ENCODE measurements at places on chromosomes 6 and 20.

DNA sequence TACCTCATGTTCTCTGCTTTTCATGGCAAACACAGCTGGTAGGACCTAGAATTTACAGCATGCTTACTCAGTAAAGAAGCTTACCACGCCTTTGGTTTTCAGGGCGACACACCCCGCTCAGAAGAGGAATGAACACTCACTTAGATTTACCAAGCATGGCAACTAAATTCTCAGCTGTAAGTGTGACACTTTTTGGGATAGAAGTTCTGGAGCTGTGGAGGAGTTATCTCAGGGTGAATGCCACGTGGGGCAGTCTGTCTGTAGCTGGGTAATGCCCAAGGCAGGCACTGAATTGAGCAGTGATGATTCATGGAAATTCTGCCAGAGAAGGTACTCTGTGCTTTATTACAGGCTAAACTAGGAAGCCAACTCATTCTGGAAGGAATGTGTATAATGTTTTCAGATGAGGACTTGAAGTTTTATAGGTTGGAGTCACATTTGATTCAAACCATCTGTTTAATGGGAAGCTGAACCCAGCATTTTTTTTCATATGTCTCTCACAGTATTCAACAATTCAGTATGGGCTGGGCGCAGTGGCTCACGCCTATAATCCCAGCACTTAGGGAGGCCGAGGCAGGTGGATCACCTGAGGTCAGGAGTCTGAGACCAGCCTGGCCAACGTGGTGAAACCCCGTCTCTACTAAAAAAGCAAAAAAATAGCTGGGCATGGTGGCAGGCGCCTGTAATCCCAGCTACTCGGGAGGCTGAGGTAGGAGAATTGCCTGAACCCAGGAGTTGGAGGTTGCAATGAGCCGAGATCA is 3.5 kb upstream of the PRIM2 start:
- DNase-seq, result no peak

DNA sequence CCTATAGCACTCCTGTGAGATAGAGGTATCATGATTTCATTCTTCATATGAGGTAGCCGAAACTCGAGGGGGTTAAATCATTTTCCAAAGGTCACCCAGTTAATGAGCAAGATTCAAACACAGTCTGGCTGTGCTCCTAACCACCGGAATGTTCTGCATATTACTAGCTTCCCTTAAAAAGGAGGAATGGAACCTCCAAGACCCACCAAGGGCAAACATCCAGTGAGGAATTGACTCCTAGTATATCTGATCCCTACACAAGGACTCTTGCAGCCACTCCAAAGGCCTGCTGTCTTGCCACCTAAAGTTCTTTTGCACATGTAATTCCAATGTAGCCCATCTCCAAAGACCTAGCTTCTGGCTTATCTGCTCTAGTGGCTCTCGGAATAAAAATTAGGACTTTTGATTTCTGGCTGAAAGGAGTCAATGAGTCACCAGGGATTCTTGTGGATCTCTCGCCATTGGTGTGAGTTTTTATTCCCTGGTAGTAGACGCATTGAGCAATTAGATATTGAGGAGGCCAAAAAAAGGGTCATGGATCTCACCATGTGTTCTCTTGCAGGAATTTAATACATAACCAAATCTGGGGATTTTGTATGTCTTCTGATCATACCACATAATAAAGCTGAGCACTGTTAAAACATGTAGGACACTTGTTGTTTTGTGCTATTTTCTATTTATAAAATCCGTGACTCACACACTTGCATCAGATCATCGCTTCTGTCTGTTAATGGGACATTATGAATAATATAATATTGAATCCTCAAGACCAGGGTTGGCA is 9.1 kb downstream of the BCAS1 start:
- no peak for DNase-seq

DNA sequence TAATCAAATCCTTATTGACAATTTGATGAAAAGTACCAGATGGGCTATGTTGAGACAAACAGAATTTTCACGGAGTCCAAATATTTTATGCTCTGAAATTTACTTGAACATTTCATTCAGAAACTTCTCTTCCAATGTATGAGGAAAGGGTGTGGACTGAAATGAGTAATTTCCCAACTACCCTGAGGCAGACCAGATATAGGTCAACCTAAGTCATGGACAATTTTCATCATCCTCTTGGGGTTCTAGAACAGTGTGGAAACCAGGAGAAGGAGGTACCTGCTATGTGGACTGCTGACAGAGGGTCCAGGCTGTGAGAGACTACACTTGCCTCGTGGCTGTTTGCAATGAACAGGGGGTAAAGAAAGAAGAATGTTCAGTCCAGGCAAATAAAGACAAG is 323.0 kb downstream of the ESR1 start:
- no peak for DNase-seq

DNA sequence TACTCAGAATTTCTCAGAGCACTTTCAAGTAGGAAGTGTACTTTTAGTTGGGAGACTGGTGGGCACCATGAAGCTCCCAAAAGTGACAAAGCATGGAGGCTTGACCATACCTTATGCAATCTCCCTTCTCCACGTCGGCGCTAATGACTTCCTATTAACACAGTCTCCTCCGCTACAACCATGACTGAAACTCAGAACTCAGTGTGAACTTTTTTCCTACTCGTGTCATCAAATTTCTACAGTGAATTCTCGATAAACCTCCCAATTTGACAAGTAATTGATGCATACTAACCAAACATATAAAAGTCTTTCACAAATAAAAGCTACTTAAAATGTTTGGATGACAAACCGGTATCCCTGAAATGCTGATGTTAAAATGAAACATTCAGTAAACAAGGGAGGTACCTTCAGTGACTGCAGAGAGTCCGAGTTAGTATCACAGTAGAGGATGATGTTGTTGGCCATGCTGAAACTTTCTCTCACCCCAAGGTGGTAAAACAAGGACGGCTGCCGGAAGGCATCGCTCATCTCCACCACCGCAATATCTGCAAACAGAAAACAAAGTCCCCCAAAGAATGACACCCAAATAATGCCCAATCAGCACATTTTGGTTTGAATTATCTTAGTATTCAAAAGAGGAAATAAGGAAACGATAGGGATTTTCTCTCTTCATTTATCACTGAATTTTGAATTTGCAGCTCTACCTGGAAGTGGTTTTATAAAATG is 72.1 kb downstream of the MAP3K5 start:
- no peak for DNase-seq

GRCh38 chr6:37058084-37058586 is 52.7 kb downstream of the FGD2 start:
- no peak for DNase-seq

DNA sequence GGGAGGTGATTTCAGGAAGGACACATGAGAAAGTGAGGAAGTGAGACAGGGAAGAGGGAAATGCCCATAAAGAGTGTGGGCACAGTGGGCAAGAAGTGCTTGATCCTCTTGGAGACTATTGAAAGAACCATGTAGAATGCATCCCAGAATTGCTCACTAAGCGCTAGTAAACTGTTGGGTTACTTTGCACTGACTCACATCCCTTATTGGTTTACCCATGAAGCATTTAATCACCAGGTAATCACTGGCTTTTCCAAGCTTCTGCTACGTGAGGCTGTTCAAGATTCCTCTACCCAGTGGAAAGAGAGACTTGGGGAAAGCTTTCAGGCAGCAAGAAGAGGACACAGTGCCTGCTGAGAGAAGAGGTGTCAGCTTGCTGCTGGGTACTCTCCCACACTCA is 410.0 kb upstream of the JAG1 start:
- no peak for DNase-seq

DNA sequence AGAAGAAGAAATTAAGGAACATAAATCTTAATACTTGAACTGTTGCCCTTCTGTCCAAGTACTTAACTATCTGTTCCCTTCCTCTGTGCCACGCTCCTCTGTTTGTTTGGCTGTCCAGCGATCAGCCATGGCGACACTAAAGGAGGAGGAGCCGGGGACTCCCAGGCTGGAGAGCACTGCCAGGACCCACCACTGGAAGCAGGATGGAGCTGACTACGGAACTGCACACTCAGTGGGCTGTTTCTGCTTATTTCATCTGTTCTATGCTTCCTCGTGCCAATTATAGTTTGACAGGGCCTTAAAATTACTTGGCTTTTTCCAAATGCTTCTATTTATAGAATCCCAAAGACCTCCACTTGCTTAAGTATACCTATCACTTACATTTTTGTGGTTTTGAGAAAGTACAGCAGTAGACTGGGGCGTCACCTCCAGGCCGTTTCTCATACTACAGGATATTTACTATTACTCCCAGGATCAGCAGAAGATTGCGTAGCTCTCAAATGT is 17.1 kb downstream of the IRF4 start:
- no peak for DNase-seq

- DNase-seq, result no peak
These were observed 215.4 kb downstream of the HDGFL1 start for GRCh38 chr6:22784601-22785410.

GRCh38 chr6:3729603-3730344 is 21.7 kb downstream of the PXDC1 start:
- DNase-seq, result no peak

DNA sequence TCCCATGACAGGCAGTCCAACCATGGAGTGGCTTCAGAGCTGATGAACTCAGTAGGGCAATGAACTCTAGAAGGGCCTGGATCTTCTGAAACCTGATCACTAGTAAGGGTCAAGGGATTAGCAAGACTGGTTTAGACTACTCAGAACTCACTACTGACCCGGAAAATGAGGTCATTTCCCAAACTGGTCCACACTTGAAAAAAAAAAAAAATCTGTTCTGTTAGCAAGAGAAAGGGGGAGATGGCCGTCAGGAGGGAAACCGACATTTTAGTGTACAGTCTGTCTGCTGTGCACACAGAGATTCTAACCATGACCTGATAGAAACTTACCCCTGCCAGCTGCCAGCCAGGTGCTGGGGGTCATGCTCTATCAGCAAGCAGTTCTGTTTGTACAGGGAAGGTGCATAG is 262.4 kb upstream of the AGPAT4 start:
- DNase-seq, result no peak

DNA sequence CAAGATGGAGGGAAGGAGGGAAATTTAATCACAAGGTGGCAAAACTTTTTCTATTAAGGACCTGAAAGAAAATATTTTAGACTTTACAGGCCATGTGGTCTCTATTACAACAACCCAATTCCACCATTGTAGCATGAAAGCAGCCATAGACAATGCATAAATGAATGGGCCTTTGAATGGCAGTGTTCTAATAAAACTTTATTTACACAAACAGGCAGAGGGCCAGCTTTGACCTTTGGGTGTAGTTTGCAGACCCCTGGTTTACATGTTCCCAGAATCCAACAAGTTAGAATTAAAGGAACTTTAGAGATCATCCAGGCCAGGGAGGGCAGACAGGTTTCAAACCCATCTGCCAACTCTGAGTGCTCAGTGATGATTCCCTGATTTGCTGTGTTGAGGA is 95.2 kb downstream of the BANF2 start:
- DNase-seq, result no peak

- DNase-seq, result no peak
These were observed 203.7 kb upstream of the RSPO3 start for GRCh38 chr6:126914801-126915200.

GRCh38 chr20:8535403-8536261 is 403.6 kb downstream of the PLCB1 start:
- no peak for DNase-seq

DNA sequence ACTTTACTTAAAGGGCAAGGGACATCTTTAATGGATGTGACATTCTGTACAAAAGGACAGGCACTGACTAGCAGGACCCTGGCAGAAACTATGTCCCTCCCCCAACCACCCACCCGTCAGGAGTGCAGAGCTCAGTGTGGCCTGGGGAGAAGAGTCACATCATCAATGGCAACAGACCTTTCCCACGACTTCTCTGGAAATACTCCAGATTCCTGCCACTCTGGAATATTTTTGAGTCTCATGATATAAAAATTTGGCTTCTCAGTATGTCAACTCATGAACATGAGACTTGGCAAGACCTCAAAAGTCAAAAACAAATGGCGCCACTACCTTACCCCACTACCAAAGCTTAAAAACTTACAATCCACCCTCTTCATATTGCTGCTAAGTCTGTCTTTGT is 118.3 kb downstream of the SLC23A2 start:
- no peak for DNase-seq

GRCh38 chr6:73885393-73885792 is 189.4 kb downstream of the CD109 start:
- DNase-seq, result no peak

- DNase-seq, result no peak
These were observed 952 bp upstream of the BRPF3 start for GRCh38 chr6:36195471-36196112.

DNA sequence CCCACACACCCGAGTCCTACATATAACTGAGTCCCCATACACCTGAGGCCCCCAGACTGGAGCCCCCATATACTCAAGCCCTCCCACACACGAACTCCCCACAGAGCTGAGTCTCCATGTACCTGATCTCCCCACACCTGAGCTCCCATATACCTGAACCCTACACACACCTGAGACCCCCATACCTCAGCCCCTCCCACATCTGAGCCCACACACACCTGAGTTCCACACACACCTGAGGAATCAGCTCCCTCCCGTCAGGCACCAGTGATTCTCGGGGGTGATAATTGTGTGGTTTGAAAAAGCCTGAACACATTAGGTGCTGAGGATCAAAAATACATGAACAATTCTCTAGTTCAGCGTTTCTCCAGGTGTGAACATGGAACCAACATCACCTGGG is 15.4 kb downstream of the PFDN4 start:
- no peak for DNase-seq

- no peak for DNase-seq
These were observed 127.0 kb downstream of the MAFB start for GRCh38 chr20:40562031-40562430.

- DNase-seq, result no peak
These were observed 130.0 kb downstream of the AGPAT4 start for GRCh38 chr6:161143663-161144430.

- DNase-seq, result peak; percentile 22
These were observed 282.1 kb downstream of the UST start for GRCh38 chr6:149028767-149029405.

DNA sequence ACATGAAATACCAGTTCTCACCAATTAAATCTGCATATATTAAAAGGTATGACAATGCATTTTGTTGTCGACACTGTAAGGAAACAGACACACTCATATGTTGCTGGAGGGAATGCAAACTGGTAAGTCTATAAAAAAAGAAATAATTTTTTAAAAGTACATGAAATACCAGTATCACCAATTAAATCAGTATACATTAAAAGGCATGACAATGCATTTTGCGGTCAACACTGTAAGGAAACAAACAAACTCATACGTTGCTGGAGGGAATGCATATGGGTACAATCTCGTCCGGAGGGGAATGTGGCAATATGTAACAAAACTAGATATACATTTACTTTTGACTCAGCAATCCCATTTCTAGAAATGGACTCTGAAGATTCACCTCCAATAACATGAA is 6.5 kb downstream of the ZNF322 start:
- no peak for DNase-seq

DNA sequence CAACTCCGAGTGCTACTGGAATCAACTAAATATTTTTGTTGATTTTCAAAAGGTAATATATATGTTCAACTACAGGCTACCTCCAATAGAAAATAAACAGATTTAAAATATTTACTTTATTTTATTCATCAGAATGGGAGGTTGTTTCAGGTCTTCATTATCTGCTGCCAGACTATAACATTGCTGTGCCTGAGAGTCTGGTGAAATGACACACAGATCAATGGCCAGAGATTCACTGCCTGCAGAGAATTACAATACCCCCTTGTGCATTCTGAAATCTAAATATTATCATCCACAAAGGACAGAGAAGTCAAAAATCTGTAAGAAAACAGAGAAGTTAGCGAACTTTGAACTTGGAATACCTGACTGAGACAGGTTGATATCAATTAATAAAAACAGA is 667.8 kb upstream of the GJE1 start:
- DNase-seq, result no peak

- DNase-seq, result no peak
These were observed 222.8 kb downstream of the LY86 start for GRCh38 chr6:6811128-6812009.

- no peak for DNase-seq
These were observed 84.5 kb downstream of the CHD6 start for GRCh38 chr20:41533537-41534136.

Data from stimulated activated CD4-positive, alpha-beta T cell treated with anti-CD3 and anti-CD28 coated beads, Interleukin-15, amount 100 ng/mL, for 1 hour (primary cell).